GM10248 (cell line): ENCODE measurements at places on chromosomes 11 and 22.
A peak's percentile ranks its signal among the peaks of the same experiment; 100 is the strongest.

DNA sequence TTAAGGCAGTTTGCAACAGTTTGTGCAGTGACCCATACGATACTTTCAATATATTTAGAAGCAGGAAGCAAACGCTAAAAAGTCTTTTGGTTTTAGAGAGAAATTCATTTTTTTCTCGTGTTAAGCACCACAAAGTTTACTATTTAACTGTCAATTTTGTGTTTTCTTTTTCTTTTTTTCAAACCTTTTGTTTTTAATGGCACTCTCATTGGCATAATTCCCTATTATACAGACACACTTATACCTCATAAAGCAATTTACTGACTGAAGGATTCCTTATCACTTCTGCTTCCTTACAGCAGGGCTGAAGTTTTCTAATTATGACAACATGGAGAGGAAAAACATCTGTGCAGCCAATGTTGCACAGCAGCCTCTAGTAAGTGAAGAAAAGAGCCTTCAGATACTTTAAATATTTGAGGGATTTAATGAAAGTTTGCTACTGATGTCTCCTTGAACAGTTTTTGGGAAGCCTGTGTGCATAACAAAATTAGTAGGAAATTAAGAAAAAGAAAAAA, 2191.2 kb downstream of the LRRC4C start:
- DNase-seq, result no peak

GRCh38 chr11:64750361-64751054, 6.6 kb upstream of the RASGRP2 start:
- DNase-seq, result no peak

DNA sequence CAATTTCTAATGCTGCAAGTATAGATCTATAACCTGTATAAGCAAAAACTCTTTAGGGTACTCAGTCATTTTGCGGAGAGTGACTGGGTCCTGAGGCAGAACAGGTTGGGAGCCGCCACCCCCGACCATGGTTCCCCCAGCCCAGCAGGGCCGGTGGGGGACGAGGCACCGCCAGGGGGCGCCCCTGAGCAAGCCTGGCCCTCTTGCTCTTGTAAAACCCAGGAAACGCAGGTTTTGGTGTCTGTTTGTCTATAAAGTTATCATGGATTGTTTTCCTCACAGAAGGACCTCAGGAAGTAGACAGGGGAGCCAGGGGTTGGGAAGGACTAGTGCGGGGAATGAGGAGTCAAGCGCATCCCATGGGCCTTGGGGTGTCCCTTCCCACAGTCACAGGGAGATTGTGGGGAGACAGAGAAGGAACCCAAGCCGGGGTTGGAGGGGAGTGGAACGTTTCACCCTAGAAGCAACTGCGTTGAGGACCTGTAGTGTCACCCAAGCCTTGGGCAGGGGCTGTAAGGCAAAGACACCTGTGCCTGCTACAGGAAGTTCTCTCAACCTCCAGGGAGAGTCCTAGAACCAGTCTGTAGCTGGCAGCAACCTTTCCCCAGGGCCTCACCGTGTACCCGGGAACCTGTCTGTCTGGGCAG, 26.4 kb downstream of the KCTD17 start:
- peak; percentile 91 for DNase-seq

- no peak for DNase-seq
Observed at GRCh38 chr11:111642542-111642941, 40.3 kb downstream of the SIK2 start.

- DNase-seq, result no peak
Observed at GRCh38 chr11:117903505-117904382, 25.5 kb downstream of the TMPRSS13 start.

DNA sequence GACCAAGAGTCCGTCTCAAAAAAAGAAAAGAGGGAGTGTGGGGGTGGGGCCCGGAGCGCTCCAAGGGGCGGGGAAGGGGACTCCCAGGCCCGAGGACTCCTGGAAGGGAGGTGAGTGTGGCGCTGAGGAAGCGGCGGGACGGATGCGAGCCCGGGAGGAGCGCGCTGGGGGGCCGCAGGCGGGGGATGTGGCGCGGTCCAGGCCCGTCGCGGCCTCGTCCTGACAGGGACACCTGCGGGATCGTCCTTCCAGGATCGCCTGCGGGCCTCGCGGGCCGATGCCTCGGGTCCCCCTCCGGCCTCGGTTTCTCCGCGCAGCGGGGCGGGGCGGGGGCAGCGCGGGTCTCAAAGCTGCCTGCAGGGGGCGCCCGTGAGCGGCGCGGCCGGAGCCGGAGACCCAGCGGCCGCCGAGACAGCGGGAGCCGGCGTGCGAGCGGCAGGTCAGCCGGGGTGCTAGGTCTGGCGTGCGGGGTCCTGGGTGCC, 3.8 kb upstream of the ADORA2A start:
- DNase-seq, result peak; percentile 90
